Endothelial cell of umbilical vein (primary cell): ENCODE measurements at places on chromosomes 5 and 9. TPM values are rescaled to one million over a fixed set of nuclear protein-coding genes. Genes with fewer than 3 reads are reported as not detected.
A peak's percentile ranks its signal among the peaks of the same experiment; 100 is the strongest.

Gene CTSV
- total RNA-seq: 0.83 and 1.3 TPM in 2 replicates

Gene TAS2R1
- not detected in 2 replicates for total RNA-seq

Gene TOR1B
- total RNA-seq: 23.1 and 29.5 TPM in 2 replicates

GRCh38 chr9:4293293-4293941 lies 6.5 kb downstream of the GLIS3 start:
- no peak overlapping the region for H3K4me3 ChIP-seq
- no peaks in the 10 kb centered on the region for H3K36me3 ChIP-seq
- H3K27ac ChIP-seq: peak overlapping the region; percentile 74
- H3K4me1 ChIP-seq: peaks cover 25% of the 10 kb centered on the region

Gene AK8
- total RNA-seq: 0.32 TPM in 1 of 2 replicates, not detected in the other

GRCh38 chr5:122576256-122577016 lies 198.4 kb upstream of the SNX2 start:
- H3K27ac ChIP-seq: no peak overlapping the region
- DNase-seq: no peak
- H3K4me1 ChIP-seq: no peaks in the 10 kb centered on the region
- no peaks in the 10 kb centered on the region for H3K36me3 ChIP-seq
- H3K27me3 ChIP-seq: peaks cover 2% of the 10 kb centered on the region

Gene CACNA1B
- 0.05 and 0.11 TPM in 2 replicates for total RNA-seq

Gene MED27
- 27.2 and 27.9 TPM in 2 replicates for total RNA-seq

Gene THBS4
- not detected in 2 replicates for total RNA-seq

DNA sequence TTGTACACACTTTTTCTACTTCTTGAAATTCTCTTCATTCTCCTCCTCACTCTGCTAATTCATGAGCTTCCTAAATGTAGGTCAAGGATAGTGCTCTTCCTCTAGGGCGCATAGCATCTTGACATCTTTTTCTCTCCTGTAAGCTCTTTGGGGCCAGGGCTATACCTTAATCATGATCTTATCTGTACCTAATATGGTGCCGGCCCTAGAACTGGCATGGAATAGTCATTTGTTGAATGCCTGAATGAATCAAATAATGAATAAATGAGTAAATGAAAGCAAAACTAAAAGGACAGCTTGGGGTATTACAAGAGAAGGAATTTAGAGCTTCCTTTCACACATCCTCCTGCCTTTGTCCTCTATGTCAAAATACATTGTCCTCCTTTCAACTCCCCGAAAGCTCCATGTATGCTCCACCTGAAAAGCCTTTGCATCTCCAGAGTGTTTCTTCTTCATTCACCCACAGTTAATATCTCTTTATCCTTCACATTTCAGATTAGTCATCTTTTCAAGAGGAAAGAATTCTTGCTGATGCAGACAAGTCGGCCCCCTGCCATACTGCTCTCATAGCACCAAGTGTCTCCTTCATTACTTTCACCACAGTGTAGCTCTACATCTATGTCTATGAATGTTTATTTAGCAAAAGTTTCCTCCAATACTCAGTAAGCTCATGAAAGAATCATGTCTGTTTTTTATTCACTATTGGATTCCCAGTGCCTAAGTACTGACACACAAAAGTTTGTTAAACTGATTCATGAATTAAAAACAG lies 16.4 kb upstream of the PPP2R2B start:
- no peaks in the 10 kb centered on the region for H3K4me1 ChIP-seq
- no peaks in the 10 kb centered on the region for H3K36me3 ChIP-seq
- no peak overlapping the region for H3K4me3 ChIP-seq

DNA sequence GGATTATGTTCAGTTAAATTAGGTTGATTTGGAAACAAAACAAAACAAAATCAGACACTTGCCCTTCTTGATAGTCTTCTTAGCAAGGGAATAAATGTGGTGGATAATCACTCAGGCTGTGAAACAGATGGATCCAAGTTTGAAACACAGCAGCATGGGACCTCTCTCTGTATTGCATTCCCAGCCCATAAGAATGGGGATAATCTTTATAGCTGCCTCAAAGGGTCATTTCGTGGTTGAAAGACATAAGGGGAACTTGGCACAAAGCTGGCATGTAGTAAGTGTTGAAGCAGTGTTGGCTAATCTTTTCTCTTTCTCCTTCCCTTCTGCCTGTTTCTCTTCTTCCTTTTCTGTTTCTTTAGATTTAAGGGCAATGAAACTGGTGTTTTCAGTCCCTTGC lies 333.9 kb upstream of the TLE4 start:
- no peaks in the 10 kb centered on the region for H3K4me1 ChIP-seq
- no peak overlapping the region for H3K27ac ChIP-seq
- DNase-seq: no peak

DNA sequence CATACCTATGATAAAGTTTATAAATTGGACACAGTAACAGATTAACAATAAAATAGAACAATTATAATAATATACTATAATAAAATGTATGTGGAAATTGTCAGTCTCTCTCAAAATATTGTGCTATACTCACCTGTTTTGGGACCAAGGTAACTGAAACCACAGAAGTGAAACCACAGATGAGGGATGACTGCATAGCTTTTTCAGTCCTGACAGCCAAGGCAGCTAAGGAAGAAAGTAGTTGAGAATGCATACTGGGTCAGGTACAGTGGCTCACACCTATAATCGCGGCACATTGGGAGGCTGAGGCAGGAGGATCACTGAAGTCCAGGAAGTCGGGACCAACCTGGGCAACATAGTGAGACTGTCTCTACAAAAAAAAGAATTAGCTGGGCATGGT lies 8.9 kb downstream of the SRP19 start:
- no peaks in the 10 kb centered on the region for H3K27me3 ChIP-seq
- H3K36me3 ChIP-seq: peaks cover 14% of the 10 kb centered on the region
- no peak for DNase-seq
- H3K4me3 ChIP-seq: no peak overlapping the region

Gene SLC4A9
- not detected in 2 replicates for total RNA-seq

Gene CRHBP
- total RNA-seq: 0.51 TPM in 1 of 2 replicates, not detected in the other

DNA sequence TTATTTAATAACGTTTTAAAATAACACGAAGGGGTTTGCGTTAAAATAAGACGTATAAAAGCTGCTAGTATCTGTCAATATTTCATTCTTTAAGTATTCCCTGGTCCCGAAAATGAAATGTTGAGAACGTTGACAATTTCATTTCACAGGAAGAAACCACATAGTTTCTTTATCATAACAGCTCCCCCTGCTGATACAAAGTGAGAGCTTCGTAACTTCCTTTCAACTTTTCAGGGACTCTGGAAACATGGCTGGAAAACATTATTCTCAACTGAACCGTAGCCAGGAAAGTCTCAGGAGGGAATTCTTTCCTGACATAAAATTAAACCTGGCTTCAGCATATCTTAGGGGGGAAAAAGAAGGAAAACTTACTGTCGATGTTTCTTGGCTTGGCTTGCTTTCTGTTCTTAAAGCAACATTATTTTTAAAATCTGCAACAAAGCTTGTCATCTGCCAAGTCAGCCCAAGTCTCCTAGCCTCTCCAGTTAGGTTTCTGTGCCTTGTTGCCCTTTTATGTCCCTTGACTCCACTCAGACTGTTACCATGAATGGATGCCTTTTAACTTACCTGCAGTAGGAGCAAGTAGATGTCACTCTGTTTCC lies 122.9 kb upstream of the DAB2 start:
- no peaks in the 10 kb centered on the region for H3K36me3 ChIP-seq
- H3K4me3 ChIP-seq: no peak overlapping the region
- peaks cover 25% of the 10 kb centered on the region for H3K4me1 ChIP-seq

DNA sequence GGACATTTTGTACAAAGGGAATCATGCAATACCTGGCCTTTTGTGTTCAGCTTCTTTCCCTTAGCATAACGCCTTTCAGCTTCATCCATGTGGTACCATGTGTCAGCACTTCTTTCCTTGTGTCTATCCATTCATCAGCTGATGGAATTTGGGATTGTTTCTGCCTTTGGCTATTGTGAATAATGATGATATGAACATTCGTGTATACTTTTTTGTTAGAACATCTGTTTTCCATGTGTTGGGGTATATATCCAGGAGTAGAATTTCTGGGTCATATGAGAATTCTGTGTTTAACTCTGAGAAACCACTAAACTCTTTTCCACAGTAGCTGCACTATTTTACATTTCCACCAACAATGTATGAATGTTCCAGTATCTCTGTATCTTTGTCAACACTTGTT lies 14.8 kb upstream of the PRRC2B start:
- no peak for DNase-seq
- H3K27me3 ChIP-seq: no peaks in the 10 kb centered on the region
- no peak overlapping the region for H3K27ac ChIP-seq
- no peak overlapping the region for H3K4me3 ChIP-seq

DNA sequence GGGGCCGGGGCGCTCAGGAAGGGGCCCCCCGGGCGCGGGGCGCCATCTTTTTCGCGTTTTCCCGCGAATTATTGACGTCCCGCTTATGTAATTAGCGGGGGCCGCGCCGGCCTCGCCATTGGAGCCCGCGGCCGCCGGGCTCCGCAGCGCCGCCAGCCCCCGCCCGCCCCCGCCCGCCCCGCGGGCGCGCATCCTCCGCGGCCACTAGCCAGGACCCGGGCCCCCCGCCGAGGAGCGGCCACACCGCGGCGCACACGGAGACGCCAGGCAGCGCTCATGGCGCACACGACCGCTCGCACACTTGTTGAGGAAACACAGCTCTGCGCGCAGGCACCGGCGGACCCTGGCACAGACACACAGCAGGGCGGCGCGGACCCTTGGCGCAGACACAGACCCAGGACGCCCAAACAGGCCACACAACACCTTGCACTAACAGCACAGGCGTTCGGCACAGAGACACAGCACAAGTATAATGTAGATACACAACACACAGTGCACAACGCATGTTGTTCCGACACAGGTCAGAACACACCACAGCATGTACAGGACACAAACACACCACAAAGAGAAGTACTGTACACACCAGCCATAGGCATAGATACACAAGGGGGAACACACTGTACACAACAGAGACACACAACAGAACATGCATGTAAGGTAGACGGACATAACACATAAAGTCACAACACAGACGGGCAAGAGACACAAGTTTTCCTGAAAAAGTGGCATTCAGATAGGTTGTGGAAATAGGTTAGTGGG lies 467 bp upstream of the PHF19 start:
- peak overlapping the region; percentile 13 for H3K4me3 ChIP-seq
- peak; percentile 76 for DNase-seq
- no peaks in the 10 kb centered on the region for H3K27me3 ChIP-seq
- H3K4me1 ChIP-seq: peaks cover 26% of the 10 kb centered on the region
- peak overlapping the region; percentile 41 for H3K27ac ChIP-seq
- H3K36me3 ChIP-seq: no peaks in the 10 kb centered on the region

- no peak overlapping the region for H3K27ac ChIP-seq
- H3K36me3 ChIP-seq: no peaks in the 10 kb centered on the region
- no peak for DNase-seq
- H3K4me1 ChIP-seq: no peaks in the 10 kb centered on the region
- H3K4me3 ChIP-seq: no peak overlapping the region
- H3K27me3 ChIP-seq: peaks cover 14% of the 10 kb centered on the region
Measured at GRCh38 chr5:59829386-59829785, 64.1 kb downstream of the PDE4D start.

Gene ENHO
- not detected in 2 replicates for total RNA-seq

GRCh38 chr9:125472562-125472925 lies 210.9 kb downstream of the GAPVD1 start:
- peaks cover 24% of the 10 kb centered on the region for H3K4me1 ChIP-seq
- no peak overlapping the region for H3K27ac ChIP-seq
- no peak overlapping the region for H3K4me3 ChIP-seq

- H3K27ac ChIP-seq: no peak overlapping the region
- no peaks in the 10 kb centered on the region for H3K4me1 ChIP-seq
- DNase-seq: no peak
- no peaks in the 10 kb centered on the region for H3K36me3 ChIP-seq
- H3K27me3 ChIP-seq: peaks cover 36% of the 10 kb centered on the region
- H3K4me3 ChIP-seq: no peak overlapping the region
Measured at GRCh38 chr5:176748073-176748966, 62.0 kb upstream of the UNC5A start.

DNA sequence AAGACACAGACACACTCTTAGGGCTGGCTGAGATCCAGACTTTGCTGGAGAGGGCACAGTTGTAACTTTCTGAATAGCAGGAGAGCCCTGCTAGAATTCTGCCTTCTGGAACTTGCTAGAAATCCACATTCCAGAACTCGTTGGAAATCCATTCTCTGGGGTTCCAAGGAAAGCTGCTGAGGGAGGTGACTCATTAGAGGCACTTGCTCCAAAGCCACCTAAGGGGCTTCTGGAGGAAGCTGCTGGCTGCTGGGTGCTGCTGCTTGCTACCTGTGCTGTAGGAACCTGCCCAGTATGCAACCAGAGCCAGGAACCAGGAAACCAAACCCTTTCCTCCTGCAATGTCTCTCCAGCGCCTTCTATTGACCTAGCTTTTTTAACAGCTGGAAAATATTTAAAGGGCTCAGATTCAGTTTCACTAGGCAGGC lies 4.1 kb upstream of the TLE4 start:
- no peak for DNase-seq
- no peak overlapping the region for H3K4me3 ChIP-seq
- no peaks in the 10 kb centered on the region for H3K36me3 ChIP-seq
- H3K27me3 ChIP-seq: peaks cover 8% of the 10 kb centered on the region

Gene PRR16
- total RNA-seq: 0.91 and 2.3 TPM in 2 replicates

- DNase-seq: no peak
- no peak overlapping the region for H3K4me3 ChIP-seq
- H3K27me3 ChIP-seq: no peaks in the 10 kb centered on the region
- H3K4me1 ChIP-seq: no peaks in the 10 kb centered on the region
- no peak overlapping the region for H3K27ac ChIP-seq
- H3K36me3 ChIP-seq: peaks cover 6% of the 10 kb centered on the region
Measured at GRCh38 chr9:89340332-89340731, 22.0 kb downstream of the SECISBP2 start.

Gene SCGB3A2
- total RNA-seq: not detected in 2 replicates

GRCh38 chr5:115375893-115376292 lies 79.4 kb upstream of the CCDC112 start:
- no peak for DNase-seq
- peaks cover 3% of the 10 kb centered on the region for H3K4me1 ChIP-seq
- H3K27me3 ChIP-seq: no peaks in the 10 kb centered on the region
- H3K4me3 ChIP-seq: no peak overlapping the region
- H3K36me3 ChIP-seq: no peaks in the 10 kb centered on the region

DNA sequence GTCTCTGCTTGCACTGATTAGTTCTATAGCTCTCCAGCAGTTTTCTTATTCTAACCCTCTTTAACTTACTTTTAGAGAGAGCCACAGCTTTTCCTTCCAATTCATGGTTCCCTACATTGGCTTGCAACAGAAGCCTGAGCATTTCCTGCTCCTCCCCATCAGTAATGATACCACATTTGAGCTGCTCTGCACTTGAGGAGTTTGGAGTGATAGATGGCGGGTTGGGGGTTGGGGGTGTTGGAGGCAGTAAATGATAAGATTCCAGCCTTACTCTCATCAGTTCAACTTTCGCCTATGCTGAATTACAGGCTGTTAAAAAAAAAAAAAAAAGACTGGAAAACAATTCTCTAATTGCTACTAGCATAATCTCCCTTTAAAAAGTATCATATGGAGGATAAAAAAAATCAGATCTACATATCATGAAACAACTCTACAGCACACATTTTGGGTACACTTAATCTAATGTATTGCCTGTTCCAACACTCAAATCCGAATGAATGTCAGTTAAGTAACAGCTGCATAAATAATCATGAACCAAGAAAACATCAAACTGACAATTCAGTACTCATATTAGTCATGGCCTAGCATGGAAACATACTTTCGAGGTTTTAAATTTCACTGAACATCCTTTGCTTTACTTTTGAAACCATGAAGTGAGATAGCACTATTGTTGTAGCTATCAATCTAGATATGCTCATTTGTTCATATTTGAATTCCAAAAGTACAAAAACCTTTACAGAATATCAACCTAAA lies 224.7 kb downstream of the NFIB start:
- H3K36me3 ChIP-seq: peaks cover 4% of the 10 kb centered on the region
- no peak for DNase-seq
- no peak overlapping the region for H3K4me3 ChIP-seq
- H3K27me3 ChIP-seq: no peaks in the 10 kb centered on the region

GRCh38 chr9:124574534-124575375 lies 67.6 kb upstream of the NR5A1 start:
- no peak overlapping the region for H3K27ac ChIP-seq
- peak; percentile 35 for DNase-seq
- peaks cover 2% of the 10 kb centered on the region for H3K4me1 ChIP-seq
- no peaks in the 10 kb centered on the region for H3K36me3 ChIP-seq
- peaks cover 5% of the 10 kb centered on the region for H3K27me3 ChIP-seq

Gene PDLIM4
- 65.7 and 69.8 TPM in 2 replicates for total RNA-seq
